ENCODE measurements at places on chromosomes 16 and 17.

DNA sequence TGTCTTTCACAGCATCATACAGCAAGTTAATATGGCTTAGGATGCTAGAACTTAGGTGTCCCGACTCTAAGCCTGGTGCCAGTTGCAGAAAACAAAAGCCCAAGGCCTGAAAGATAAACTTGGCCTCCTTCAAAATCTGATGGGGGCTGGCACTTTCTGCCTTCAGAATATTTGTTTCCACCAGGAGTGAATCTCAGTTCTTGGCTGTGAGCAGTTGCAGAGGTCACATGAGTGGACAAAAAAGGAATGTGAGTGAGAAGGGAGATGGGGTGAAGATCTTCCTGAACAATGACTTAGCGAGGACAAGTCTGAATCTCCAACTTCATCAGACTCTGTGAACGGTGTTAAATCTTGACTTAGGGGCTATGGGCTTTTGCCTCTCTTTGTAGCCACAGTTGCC lies 46.6 kb downstream of the HOXB1 start:
- DNase-seq, result no peak

- DNase-seq, result no peak
Observed at GRCh38 chr17:68908045-68908444, 47.1 kb downstream of the ABCA8 start.

DNA sequence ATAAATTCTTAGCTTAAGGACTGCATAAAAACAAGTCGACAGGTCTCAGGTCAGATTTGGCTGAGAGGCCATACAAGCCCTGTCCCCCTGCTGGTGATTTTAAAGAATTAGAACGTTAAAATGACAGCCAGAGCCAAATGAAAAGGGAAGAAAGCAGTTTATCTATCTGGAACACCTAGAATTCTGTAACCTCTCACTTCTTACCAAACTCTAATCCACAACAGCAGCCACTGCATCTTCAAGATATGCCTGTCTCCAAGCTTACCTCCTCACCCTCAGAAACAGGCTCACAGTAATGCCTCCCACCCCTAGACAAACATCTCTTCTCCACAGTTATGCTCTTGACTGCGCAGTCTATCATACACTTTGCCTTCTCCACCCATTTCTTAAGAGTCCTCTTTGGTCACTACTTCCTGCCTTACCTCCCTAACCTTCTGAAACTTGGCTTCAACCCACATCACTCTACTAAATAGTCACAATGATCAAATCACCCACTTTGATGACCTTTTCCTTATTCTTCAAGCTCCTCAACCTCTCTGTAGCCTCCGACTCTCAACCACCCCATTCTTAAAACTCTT lies 14.2 kb downstream of the ANKFY1 start:
- DNase-seq, result peak; percentile 53

GRCh38 chr17:1315409-1315808 lies 35.9 kb downstream of the TRARG1 start:
- no peak for DNase-seq

DNA sequence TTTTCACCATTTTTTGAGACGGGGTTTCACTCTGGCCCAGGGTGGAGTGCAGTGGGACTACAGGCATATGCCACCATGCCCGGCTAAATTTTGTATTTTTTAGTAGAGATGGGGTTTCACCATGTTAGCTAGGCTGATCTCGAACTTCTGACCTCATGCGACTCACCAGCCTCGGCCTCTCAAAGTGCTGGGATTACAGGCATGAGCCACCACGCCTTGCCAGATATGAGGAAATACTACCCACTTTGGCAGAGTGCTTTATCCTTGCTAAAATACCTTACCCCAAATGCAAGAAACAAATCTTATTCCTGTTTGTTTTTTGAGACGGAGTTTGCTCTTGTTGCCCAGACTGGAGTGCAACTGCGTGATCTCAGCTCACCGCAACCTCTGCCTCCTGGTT lies 62.9 kb upstream of the MGAT5B start:
- DNase-seq, result no peak

- DNase-seq, result no peak
Observed at GRCh38 chr16:6977291-6977690, 355.4 kb upstream of the RBFOX1 start.

DNA sequence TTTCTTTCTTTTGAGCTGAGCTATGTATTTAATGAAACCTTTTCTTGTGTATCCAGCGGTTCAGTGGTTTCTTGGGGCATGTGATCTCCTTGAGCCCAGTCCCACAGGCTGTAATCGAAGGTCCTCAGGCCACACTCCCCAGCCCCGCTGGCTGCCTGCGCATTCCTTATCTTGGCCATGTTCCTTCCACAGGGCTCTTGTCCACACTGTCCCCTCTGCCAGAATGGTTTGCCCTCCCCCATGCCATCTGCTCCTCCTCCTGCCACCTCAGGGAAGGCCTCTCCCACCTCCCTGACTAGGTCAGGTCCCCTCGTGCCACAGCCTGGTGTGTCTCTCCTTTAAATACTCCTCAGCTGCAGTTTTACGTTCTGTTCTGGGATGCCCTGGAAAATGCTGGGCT lies 12.1 kb upstream of the NLRC5 start:
- DNase-seq, result no peak

DNA sequence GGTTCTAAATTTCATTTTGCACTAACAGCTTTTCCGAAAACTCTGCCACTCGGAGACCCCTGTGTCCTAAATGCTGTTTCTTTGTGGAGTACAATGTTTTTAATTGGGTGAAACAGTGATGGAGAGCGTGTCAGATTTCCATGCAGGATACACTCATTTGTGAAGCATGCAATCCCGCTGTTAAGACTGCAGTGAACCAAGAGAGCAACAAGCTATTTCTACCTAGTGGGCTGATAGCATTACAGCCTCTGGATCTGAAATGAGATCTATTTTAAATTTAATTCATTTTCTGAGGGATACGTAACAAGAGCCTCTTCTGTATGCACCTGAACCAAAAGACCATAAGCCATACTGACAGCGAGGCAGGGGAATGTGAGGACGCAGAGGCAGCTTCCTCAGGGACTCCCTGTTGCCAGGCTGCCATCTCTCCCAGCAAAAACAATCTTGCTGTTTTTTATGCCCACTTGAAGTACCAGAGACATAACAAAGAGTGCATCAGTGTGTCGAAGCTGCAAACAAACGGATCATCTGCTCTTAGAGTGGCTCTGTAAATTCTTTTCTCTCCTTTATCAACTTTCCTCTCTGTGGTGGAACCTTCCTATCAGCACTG lies 199.9 kb upstream of the COX10 start:
- DNase-seq, result no peak

DNA sequence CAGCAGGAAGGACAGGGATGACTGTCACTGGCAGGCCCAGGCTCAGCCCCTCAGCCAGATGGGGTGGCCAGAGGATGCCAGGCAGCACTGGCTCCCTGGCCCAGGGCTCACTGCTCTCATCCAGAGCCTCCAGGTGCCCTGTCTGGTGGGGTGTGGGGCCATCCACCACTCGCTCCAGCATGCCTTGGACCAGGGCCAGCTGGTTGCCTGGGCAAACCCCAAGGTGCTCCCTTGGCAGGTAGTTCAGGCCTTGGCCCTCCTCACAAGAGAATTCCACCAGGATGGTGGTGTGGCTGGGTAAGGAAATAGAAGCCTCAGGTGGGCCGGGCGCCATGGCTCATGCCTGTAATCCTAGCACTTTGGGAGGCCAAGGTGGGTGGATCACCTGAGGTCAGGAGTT lies 29.4 kb downstream of the LGALS9 start:
- DNase-seq, result no peak

GRCh38 chr17:39722965-39723848 lies 7.1 kb downstream of the MIEN1 start:
- DNase-seq, result no peak

- no peak for DNase-seq
Observed at GRCh38 chr16:84524346-84524920, 20.0 kb upstream of the MEAK7 start.

GRCh38 chr17:27218719-27219488 lies 75.0 kb upstream of the WSB1 start:
- DNase-seq, result no peak

- DNase-seq, result peak; percentile 75
Observed at GRCh38 chr17:5587438-5588032, 3.2 kb upstream of the NLRP1 start.

DNA sequence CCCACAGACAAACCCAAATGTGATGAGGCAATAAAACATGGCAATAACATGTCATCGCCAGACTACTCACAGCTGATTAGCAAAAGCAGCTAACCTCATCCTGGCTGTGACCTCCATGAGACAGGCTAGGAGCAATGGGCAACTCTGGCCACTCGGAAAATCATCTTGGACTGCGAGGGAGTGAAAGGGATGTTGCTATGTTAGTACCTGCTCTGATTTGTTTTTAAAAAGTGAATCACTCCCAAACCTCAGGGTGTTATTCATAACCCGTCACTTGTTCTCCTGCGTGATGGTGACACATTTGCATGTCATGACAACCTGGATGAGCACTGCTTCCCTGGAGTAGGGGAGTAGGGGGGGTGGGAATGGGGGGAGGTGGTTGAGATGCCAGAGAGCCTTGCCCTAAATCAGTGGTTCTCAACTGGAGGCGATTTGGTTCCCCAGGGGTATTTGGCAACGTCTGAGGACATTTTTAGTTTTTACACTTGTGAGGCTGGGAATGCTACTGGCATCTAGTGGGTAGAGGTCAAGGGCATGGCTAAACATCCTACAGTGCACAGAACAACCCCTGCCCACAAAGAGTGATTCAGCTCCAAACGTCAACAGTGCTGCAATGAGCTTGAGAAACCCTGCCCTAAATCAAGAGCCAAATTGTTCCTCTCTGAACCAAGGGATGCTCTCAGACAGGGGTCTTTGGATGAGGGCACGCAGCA lies 241.7 kb downstream of the SOX9 start:
- DNase-seq, result peak; percentile 62

DNA sequence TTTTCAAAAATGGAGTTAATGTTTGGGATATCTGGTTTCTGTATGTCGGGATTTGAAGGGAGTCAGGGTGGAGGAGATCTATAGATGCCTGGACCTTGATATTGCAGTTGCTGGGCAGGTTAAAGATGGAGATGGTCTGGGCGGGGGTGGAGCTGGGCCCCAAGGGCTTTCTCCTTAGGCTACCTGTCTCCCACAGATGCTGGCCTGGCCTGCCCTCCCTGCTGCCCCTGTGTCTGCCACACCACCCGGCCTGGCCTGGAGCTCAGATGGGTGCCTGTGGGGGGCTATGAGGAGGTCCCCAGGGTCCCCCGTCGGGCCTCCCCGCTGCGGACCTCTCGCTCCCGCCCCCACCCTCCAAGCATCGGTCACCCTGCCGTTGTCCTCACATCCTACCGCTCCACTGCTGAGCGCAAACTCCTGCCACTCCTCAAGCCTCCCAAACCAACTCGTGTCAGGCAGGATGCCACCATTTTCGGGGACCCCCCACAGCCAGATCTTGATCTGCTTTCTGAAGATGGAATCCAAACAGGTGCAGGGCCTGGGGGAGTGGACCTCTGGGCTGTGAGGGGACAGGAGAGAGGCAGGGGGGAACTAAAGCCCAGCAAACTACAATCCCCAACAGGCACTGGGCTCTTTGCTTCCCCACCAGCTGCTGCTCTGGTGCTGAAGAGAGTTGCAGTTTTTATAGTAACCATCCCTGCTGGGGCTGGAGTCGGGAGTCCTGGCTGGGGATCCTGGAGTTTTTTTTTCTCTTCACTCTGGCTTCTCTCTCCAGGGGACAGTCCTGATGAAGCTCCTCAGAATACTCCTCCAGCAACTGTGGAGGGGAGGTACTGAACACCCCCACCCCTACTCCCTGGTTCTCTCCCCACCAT lies 2.9 kb downstream of the ARHGEF15 start:
- DNase-seq, result no peak

- no peak for DNase-seq
Observed at GRCh38 chr16:761625-762513, 1.3 kb downstream of the MSLN start.

DNA sequence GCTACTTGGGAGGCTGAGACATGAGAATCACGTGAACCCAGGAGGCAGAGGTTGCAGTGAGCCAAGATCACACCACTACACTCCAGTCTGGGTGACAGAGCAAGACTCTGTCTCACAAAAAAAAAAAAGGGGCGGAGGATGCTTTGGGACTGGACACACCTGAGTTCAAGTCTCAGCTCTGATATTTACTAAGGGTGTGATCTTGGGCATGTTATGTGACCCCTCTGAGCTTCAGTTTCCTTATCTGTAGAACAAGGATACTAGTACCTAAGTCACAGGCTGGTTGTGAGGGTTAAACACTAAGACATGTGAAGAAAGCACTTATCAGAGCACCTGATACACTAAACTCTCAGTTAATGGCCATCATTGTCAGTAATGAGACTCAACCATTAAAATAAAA lies 25.9 kb downstream of the HOXB1 start:
- DNase-seq, result no peak

- no peak for DNase-seq
Observed at GRCh38 chr17:81991684-81992305, 14.4 kb downstream of the ASPSCR1 start.

DNA sequence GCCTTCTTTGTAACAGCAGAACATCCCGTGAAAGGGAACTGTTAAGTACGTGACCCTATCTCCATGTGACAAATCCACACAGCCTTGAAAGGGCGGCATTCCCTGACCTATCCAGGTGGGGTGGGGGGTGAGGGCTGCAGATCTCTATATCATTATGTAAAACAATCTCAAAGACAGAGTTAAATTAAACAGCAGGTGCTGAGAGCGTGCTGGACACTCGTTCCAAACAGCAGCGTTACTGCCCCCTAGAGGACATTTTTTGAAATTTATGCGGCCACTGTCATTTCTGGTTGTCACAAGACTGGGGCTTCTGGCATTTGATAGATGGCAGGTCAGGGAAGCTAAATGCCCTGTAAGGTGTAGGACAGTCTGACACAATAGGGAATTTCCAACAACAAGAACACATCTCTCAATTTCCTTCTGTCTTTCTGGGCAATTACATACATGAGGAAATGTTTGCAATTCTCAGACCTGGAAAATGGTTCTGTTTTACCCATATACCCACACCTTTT lies 6.7 kb upstream of the SLC25A39 start:
- DNase-seq, result peak; percentile 87

DNA sequence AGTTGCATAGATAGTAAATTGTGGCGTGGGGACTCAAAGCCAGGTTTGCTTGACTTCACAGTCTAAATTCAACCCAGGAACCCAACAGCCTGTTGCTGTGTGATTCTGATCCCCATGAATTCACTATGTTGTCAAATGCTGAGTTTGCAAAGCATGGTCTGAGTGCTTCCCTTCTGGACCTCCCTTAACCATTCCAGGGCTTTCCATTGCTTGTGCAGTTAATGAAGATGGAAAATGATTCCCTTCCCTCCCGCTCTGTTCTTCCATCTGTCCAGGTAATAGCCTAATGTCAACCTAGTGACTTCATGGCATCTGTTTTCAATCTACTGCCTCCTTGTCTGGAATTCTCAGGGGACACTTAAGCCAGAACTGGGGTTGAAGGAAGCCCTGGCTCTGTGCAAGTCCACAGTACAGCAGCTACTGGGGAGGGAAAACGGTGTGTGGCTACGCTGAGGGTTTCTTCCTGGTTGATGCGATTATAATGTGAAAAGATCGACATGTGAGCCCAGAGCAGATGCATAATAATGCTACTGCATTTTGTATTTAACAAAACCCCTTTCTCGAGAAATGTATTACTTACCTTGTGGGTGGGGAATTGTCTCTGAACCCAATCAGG lies 206.7 kb downstream of the CDH13 start:
- DNase-seq, result no peak

DNA sequence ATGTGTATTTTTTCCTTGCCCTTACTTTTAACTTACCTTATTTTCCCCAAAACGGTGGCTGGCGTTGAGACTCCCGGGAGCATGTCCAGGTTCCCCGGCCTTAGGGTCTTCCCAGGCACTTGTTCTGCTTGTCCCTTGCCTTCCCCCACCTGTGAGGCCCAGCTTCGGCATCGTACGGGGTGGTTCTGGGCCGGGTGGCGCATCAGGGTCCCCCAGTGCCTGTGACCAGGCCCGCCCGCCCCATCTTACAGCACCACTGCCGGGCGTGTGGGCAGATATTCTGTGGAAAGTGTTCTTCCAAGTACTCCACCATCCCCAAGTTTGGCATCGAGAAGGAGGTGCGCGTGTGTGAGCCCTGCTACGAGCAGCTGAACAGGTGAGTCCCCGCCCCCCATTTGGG lies 7.4 kb downstream of the HGS start:
- no peak for DNase-seq
